ENCODE measurements at places on chromosomes 5 and 9. TPM values are rescaled to one million over a fixed set of nuclear protein-coding genes. Genes with fewer than 3 reads are reported as not detected.

DNA sequence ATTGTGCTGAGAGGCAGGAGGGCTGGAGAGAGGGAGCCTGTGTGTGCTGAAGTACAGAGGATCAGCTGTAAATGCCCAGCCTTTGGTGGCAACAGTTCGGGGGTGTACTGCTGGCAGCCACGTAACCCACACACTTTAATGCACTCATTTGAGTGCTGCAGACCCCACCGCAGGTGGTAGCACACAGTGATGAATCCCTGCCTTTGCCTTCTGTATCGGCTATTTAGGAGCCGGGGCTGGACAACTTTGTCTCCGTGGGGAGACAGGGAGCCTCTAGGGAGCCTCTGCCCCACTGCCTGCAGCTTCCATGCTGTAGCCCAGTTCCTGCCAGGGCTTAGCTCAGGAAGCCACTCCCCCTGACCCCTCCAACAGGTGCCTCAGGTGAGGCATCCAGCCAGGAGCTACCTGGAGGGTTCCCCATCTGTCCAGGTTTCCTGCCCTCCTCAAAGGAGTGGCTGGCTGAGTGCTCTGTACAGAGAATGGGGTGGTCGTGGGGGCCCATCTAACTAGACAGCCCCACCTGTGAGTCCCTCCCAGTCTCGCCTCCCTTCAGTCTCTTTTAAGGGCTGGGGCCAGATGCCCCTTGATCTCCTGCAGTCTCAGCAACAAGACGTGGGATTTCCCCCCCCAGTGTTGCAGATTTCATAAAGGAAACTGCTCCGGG lies 44.5 kb downstream of the SECISBP2 start:
- no peak for DNase-seq

- no peak for DNase-seq
Observed at GRCh38 chr5:1799110-1799601, 481 bp downstream of the MRPL36 start.

ANKRD55 gene
- polyA plus RNA-seq: 0.18 TPM

- no peak for DNase-seq
Observed at GRCh38 chr5:126376443-126376842, 46.8 kb upstream of the GRAMD2B start.

- no peak for DNase-seq
Observed at GRCh38 chr5:111511831-111512374, 432 bp downstream of the STARD4 start.

SLC4A9 gene
- polyA plus RNA-seq: 0.22 TPM

DNA sequence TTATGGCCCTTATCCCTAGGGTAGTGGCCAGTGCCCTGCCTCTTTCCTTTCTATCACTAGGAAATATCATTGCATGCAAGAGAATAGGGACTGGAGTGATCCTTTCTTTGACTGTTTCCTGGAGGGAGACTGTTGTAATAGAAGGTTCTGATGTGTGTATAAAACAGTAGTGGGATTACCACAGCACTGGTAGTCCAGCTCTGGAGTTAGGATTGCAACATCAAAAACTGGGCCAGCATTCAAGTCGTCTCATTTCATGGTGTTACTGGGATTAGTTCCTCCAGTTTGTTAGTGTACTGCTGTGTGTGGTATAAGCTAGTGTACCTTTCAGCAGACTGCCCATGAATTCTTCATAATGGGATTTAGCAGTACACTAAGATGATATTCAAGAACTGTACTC lies 45.8 kb downstream of the KIAA1958 start:
- no peak for DNase-seq

DNA sequence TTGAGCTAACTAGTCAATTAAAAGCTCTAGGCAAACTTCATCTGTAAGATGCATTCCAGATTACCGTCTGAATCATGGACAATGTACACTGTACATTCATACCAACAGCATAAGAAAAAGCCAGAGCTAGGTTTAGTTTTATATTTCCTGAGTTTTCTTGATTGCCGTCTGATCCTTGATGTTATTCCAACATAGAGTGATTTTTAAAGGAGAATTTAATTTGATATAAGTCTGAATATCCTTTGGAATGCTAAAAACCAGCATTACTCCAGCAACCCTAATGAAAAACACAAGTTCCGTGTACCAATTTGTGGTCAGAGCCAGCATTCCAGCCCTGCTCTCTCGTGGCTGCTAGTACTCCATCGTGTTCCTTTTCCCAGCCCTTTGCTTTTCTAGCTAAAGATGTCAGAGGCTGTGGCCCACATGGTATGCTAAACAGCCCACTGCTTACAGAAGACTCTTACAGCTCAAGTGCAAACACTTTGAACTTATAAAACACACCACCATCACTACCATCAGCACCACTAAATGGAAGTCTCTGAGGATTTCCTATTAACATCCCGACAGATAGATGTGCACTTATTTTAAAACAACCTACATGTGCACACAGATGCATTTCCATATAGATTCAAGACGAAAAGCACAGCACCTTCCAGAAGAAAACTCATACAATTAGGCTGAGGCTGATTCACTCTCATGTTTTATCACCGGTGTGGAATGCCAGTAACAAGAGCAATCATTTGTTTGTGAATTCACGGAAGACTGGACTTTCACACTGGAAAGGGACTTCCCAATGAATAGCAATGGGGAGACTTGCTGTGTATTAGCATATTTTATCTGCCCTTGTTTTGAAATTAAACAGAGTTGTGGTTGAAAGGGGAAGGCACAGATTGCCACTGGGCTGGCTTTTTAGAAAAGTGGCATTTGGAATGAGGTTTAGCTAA lies 246.9 kb upstream of the GAS1 start:
- peak; percentile 31 for DNase-seq

- DNase-seq: peak; percentile 22
Observed at GRCh38 chr5:123874600-123875201, 362.7 kb downstream of the CSNK1G3 start.

GRCh38 chr9:134213508-134213850 lies 49.1 kb upstream of the RNU6ATAC start:
- DNase-seq: no peak

TAF11L7 gene
- not detected for polyA plus RNA-seq

CAMK2A gene
- polyA plus RNA-seq: 1.1 TPM

SHISAL2B gene
- polyA plus RNA-seq: 0.06 TPM

NFX1 gene
- polyA plus RNA-seq: 33.4 TPM

- no peak for DNase-seq
Observed at GRCh38 chr5:133736512-133736911, 124.2 kb upstream of the FSTL4 start.

GRCh38 chr5:169873642-169874041 lies 106.7 kb downstream of the INSYN2B start:
- DNase-seq: peak; percentile 2

DNA sequence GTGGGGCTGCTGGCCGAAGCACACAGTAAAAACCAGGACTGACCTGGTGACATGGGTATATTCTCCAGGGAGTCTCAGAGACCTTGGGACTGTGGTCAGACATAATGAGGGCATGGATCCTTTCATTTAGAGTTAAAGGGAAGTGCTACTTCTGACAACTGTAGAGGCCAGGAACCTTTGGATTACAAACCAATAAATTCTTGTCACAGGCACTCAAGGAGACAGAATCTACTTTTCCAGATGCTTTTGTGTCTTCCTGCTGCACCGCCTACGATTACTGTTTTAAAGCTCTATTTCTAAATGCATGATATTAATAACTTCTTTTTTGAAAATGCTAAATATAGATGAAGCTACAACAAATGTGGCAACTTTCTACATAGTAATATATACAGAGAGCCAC lies 106.5 kb upstream of the LPAR1 start:
- no peak for DNase-seq

DNA sequence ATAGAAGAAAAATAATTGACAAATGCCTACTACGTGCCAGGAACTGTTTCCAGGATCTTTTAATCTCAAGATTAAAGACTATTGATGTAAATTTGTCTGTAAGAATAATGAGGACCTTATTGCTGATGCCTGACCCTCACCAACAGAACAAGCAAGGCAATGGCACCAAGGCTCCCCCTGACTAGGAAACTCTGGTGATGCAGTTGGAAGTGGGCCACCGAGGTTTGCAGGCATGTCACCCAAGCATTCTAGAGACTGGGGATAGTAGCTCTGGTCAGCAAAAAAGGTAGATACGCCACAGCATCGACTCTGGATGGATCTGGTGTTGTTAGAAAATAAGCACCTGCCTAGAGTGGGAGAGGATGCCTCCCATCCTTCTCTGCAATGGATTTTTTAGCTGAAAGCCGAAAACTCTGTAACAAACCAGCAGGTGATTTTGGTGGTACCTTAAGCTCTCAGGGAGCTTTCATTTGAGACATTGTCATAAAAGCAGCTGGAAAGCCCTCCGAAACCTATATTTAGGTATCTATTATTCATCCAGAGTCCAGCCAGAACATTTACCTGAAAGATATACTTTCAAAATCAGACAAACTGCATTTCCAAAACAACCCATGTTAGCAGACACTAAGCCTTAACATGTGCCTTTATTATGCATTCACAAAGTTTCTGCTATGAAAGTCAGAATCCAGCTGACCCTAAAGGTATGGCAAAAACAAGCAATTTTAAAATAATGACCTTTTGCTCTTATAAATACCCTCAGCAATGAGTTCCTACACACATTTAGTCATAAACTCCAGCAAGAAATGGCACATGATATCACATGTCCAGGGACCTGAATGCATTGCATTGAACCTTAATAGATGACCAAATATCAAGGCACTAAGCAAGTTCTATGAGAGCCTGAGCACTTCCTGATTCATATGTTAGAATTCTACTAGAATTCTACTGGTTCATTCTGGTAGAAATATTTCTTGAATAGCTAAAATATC lies 308.4 kb downstream of the PDE4D start:
- peak; percentile 50 for DNase-seq

FIBCD1 gene
- 1.5 TPM for polyA plus RNA-seq

SPATA31C1 gene
- polyA plus RNA-seq: 0.18 TPM

C7 gene
- polyA plus RNA-seq: 53.9 TPM

- DNase-seq: no peak
Observed at GRCh38 chr5:96468956-96469355, 35.9 kb upstream of the PCSK1 start.

CDC23 gene
- 35.7 TPM for polyA plus RNA-seq

- no peak for DNase-seq
Observed at GRCh38 chr5:34464829-34465228, 191.3 kb upstream of the RAI14 start.

GRCh38 chr9:126488310-126488709 lies 125.4 kb upstream of the LMX1B start:
- DNase-seq: no peak

FOXD4L3 gene
- polyA plus RNA-seq: 0.12 TPM

TAF11L5 gene
- polyA plus RNA-seq: not detected

All from large intestine (tissue), 12 donors.